ENCODE measurements at places on chromosomes 4 and X.

DNA sequence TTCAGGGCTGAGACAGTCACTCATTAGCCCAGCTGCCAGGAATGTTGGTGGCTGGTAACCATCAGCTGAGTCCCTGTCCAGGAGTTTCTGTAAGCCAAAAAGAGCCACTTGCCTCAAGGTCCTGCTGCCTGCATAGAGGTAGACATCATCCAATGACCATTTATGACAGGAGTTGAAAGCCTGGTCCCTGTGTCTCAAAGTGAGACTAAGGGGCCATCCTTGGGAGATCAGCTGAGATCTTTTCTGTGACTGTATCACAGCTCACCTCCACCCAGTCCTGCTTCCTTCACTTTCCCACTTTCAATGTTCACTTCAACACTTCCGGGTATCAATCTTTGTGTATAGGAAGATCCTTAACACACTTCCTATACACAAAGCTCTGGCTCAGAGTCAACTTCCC, 28.4 kb upstream of the MAOA start:
- no peak for DNase-seq

DNA sequence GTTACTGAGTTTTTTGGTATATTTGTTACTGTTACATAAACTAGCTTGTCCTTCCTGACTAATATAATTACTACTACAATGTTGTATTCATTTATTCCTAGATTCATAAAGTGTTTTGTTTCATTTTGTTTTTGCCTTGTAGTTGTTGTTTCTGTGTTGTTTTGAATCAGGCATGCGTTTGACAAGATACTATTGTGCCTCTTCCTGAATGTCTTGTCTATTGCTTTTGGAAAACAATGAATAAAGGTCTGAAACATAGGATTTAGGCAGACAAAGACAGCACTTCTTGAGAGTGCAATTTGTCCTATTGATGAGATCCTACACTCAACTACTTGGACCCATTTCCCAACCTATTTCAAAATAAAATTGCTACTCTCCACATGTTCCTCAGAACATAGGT, 630.4 kb upstream of the BOD1L1 start:
- DNase-seq, result no peak

DNA sequence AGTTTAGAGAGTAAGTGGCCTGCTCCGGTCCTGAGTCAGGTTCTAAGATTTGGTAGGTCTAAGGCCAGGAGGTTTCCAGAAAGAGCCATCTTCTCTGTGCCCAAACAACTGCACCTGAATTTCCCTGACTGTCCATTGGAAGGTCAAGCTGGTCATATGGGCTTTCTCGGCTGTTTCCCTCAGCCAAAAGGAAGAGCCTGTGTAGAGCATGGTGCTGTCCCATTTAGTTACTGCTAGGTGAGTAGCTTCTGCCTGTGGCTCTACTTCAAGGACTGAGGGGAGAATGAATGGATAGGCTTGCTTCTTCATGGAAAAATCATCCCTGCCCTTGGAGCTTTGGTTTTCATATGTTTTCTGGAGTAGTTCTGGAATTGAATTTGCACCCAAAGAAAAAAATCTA, 33.7 kb downstream of the NHSL2 start:
- no peak for DNase-seq

GRCh38 chr4:188032170-188032569, 36.6 kb downstream of the ZFP42 start:
- no peak for DNase-seq

DNA sequence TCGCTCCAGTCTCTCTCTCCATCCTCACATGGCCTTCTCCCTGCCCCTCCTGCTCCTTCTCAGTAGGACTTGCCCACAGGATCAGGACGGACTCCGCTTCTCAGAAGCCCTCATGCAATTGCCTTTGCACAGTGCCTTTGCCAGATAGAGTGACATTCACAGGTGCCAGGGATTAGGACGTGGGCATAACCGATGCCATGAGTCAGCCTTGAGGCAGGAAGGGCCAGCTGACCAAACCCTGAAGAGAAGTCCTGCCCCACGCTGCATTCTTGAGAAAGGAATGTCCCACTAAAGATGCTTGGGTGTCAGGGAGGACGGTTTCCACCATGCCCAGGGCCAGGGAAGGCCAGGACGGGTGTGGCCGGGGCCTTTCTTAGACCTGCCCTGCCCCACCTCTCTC, 6.6 kb upstream of the GRPEL1 start:
- peak; percentile 47 for DNase-seq

GRCh38 chrX:27548624-27549023, 41.5 kb upstream of the DCAF8L2 start:
- no peak for DNase-seq

DNA sequence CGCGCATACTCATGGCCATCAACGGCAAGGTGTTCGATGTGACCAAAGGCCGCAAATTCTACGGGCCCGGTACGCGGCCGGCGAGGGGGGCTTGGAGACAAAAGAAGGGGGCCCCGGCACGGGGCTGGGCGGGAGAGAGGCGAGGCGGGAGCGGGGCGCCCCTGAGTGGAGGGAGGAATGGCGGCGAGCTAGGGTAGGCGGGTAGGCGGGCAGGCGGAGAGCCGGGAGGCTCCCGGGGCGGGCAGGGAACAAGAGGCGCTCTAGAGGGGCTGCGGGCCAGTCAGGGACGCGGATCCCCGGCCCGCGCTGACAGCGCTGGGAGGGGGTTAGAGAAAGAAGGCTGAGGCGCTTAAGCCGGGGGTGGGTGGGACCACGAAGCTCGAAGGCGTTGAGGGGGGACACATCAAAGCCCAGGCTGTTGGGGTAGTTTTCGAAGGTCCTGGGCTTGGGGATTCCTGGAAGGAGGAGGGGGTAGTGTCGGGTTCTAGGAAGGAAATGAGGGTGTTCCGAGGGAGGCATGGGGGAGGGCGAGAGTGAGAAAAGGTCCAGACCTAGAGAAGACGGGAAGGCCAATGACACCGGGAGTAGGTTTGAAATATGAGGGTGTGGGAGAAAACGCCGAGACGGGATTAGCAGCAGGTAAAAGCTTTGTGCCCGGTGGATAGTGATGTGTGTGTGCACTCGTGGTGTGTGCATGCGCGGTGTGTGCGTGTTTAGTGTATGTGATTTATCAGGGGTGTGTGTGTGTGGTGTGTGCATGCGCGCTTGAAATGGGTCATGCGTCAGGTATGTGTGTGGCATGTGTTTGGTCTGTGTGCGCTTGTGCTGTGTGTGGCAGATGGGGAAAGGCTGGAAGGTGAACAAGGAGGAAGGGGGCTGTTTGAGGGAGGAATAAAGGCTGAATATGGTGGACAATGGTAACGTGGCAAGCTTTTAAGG, 807 bp downstream of the PGRMC1 start:
- DNase-seq, result peak; percentile 45

DNA sequence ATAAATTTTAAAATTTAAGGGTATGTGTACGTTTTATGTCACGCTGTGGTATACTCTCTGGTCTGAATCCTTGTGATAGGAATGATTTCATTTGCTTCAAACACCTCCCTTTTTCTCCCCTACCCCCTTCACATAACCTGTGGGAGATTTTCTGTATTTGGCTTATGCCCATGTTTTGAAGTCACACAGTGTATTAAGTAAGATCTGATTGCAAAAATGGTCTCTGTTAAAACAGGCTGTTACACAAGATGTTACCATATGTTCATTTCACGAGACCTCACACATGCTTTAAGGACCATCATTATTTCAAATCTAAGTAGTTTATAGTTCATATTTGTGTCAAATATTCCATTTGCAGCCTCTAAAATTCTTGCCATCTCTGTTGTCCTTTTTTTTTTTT, 63.5 kb downstream of the TMEM131L start:
- no peak for DNase-seq

DNA sequence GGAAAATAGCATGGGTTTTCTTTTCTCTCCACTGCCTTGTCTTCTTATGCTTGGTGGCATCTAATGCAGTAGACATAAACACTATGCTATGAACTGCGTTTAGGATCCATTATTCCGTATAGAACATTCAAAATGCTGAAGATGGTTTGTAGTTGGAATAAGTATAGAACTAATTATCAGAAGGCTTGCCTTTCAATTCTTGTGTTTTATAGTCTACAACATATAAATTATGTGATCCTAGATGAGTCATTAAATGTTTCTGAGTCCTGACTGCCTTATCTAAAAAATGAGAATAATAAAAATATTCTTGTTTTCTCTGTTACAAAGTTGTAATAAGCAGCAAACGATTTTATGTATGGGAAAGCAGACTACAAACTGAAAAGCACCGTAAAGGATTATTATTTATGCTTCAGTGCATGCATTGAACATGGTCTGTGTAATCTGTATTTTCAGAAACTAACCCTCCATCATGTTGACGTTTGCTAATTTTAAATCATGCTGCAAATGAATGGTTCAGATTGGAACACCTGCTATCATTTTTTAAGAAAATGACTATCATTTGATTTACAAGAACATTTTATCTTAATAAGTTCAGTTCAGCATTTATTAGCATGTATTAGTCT, 335.9 kb upstream of the AADAT start:
- no peak for DNase-seq

- no peak for DNase-seq
Measured at GRCh38 chrX:10841579-10841978, 221.2 kb upstream of the MID1 start.

DNA sequence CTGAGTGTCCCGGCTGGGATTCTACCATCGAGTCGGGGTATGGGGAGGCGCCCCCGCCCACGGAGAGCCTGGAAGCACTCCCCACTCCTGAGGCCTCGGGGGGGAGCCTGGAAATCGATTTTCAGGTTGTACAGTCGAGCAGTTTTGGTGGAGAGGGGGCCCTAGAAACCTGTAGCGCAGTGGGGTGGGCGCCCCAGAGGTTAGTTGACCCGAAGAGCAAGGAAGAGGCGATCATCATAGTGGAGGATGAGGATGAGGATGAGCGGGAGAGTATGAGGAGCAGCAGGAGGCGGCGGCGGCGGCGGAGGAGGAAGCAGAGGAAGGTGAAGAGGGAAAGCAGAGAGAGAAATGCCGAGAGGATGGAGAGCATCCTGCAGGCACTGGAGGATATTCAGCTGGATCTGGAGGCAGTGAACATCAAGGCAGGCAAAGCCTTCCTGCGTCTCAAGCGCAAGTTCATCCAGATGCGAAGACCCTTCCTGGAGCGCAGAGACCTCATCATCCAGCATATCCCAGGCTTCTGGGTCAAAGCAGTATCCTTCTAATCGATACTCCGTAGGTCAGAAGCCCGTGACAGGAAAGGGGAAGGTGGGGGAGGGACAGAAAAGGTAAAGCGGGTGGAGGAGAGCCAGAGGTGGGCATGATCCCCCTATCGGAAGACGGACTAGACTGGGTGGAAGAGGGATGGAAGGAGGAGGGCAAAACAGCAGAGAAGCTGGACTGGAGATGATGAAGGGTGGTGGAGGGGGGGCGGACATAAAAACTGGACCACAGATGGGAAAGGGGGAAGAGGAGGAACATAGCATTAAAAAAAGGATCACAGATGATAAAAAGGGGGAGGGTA, 828 bp downstream of the TSPYL2 start:
- DNase-seq, result no peak

DNA sequence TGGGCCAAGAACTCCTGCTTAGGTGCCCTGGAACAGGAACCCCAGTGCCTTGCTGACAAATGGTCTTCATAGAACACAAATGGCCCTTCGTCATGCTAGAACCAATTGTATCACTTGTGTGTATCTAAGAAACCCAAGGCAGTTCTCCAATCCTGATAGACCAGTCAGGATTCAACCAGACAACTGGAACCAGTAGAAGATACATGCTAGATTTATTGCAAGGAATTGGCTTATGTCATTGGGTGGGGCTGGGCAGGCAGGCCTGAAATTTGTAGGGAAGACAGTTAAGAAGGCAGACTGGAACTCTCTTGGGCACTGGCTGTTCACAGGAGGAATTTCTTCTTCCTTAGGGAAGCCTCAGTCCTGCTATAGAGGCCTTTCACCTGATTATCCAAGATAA, 17.0 kb upstream of the TBL1X start:
- DNase-seq, result no peak

DNA sequence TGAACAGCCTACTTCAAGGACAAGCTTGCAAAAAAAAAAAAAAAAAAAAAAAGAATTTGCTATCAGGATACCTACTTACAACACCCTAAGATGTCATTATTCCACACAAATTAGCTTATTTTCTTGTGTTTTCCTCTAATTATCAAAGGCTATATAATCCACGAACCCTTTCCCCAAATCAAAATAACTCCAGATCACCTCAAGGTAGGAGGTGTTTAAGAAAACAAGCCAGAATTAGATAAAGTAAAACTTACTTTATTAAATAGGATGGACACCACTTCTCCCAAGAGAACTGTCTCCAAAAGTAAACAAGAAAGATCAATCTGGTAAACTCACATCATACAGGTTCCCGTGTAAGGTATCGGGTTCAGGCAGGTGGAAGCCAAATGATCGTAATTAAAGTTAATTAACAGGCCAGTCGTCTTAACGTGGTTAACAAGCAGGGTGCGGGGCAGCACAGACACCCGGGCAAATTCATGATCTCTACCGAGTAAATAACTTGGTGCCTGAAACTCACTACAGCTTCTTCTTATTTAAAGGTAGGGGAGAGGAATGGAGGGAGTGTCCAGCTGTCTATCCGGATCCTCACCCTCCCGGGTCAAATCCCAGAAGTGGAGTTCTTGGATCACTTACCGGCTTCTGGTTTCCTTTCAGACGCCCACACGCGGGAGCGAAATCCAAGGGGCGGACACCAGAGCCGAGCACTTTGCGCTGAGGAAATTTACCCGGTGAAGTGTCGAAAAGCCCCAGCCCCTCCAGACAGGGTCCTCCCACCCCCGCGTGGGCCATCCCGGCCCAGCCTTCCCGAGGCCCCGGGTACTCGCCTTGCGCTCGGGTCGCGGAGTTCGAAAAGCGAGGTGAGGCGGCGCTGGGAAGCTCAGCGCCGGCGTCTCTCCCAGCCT, 708 bp downstream of the ARAP2 start:
- peak; percentile 7 for DNase-seq

DNA sequence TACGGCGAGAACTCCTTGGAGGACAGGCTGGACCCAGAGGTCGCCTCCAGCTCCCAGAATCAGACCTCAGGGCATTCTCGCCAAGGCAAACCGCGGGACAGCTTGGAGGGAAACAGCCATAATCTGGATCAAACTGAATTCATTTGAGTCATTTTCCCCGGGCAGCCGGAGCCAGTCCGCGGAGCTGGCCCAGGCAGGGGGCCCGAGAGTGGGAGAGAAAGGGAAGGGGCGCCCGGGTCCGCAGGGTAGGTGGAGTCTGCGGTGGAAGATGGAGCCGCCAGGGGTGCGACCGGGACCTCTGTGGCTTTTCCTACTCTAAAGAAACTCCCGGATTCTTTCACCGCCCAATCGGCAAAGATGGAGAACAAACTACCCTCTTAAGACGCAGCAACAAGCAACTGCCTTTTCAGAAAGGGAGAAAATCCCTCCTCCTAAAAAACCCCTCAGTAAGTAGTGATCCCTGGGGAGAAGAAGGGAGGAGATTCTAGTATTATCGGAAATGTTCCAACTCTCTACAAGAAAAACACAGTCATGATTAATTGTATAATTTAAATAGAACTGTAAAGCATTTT, 5.2 kb downstream of the NKX3-2 start:
- peak; percentile 12 for DNase-seq

- DNase-seq, result no peak
Measured at GRCh38 chr4:168878623-168879022, 131.4 kb downstream of the CBR4 start.

Measured in AG08396 (cell line).